Esophagus squamous epithelium (tissue), 5 donors: ENCODE measurements at places on chromosomes 7 and 10.

- no peak overlapping the region for H3K27ac ChIP-seq
- no peak for DNase-seq
- no peaks in the 10 kb centered on the region for H3K27me3 ChIP-seq
- no peaks in the 10 kb centered on the region for H3K36me3 ChIP-seq
- H3K4me3 ChIP-seq: no peak overlapping the region
These were observed 40.3 kb upstream of the ANK3 start for GRCh38 chr10:60430017-60430416.

DNA sequence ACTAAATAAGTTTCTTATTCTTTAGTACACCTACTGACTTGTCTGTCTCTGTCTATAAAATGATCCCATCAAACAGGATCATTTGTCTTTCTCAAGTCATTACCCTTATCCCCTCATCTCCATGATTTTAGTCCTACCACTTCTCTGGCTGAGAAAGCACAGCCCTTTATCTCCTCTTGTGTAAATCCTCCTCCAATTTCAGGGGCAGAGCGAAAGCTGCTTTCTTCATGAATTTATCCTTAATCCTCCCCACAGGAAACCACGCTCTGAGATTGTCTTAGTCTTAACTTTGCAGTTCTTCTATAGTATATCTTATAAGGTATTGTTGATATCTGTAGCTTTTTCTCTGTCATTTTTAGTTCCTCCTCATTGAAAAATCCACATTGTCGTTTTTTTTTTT, 239.7 kb upstream of the PLXDC2 start:
- no peak overlapping the region for H3K4me3 ChIP-seq
- H3K36me3 ChIP-seq: no peaks in the 10 kb centered on the region
- H3K27me3 ChIP-seq: no peaks in the 10 kb centered on the region
- H3K4me1 ChIP-seq: no peaks in the 10 kb centered on the region

DNA sequence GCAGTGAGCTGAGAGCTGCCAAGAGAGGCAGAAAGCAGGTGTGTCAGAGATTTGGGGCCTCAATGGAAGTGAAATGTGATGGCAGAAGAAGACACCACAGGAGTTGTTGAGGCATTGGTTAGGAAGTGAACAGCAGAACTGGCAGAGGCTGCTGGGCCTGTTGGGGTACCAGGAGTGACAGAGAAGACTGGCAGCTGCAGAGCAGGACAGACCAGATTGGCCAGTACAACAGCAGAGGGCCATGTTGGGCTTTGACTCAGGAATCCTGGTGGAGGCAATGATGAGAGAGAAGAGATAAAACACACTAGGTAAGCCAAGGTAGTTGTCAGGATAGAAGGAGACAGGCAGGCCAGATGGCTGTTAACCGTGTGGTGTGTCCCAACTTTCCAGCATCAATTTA, 19.9 kb upstream of the HERPUD2 start:
- no peaks in the 10 kb centered on the region for H3K27me3 ChIP-seq
- H3K36me3 ChIP-seq: no peaks in the 10 kb centered on the region
- no peak overlapping the region for H3K27ac ChIP-seq
- no peak for DNase-seq
- no peaks in the 10 kb centered on the region for H3K4me1 ChIP-seq

DNA sequence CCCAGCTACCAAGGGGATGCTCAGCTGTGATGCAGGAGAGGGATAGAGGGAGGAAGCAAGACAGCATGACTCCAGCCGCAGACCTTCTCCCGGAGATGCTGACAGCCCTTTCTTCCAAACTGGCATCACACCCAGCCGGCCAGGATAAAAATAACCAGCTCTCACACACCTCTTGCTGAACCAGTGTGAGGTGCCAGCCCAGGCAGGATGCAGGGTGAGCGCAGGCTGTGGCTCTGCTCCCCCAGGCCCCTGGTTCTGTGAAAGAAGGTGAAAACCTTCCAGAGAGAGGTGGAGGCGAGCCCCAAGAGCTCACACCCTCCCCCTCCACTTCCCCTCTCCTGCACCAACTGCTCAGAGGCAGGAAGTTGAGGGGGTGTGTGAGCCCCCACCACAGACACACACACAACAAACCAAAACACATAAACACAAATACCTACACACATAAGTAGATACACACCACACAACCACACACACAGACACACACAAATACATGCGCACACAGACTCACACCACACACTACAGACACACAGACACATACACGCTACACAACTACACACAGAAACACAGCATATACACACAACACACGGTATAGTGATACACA, 4.0 kb downstream of the GPR15LG start:
- DNase-seq: no peak
- H3K27ac ChIP-seq: peak overlapping the region; percentile 72
- H3K36me3 ChIP-seq: no peaks in the 10 kb centered on the region
- H3K4me1 ChIP-seq: peaks cover 84% of the 10 kb centered on the region

GRCh38 chr7:141436139-141436538, 115.1 kb upstream of the AGK start:
- no peak overlapping the region for H3K27ac ChIP-seq
- no peaks in the 10 kb centered on the region for H3K27me3 ChIP-seq
- no peaks in the 10 kb centered on the region for H3K4me1 ChIP-seq

DNA sequence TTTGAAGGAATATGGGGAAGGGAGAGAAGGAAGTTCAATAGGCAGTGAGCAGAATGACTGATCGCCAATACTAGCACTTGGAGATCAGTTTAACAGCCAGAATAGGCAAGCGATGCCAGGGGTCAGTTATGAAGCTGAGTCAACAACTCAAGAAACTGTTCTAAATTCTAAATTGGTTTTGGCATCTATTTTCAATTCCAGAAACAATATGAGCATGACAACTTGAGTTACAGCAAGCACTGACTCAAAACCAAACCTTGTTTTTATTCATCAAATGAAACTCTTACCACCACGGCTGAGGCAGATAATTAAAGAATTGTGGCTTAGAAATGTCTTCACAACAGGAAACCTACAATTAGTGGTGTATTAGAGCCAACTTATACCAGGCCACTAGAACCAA, 180.5 kb upstream of the ASAH2 start:
- no peak for DNase-seq
- no peaks in the 10 kb centered on the region for H3K4me1 ChIP-seq
- no peak overlapping the region for H3K4me3 ChIP-seq
- H3K36me3 ChIP-seq: no peaks in the 10 kb centered on the region
- H3K27ac ChIP-seq: peak overlapping the region; percentile 47
- H3K27me3 ChIP-seq: no peaks in the 10 kb centered on the region

DNA sequence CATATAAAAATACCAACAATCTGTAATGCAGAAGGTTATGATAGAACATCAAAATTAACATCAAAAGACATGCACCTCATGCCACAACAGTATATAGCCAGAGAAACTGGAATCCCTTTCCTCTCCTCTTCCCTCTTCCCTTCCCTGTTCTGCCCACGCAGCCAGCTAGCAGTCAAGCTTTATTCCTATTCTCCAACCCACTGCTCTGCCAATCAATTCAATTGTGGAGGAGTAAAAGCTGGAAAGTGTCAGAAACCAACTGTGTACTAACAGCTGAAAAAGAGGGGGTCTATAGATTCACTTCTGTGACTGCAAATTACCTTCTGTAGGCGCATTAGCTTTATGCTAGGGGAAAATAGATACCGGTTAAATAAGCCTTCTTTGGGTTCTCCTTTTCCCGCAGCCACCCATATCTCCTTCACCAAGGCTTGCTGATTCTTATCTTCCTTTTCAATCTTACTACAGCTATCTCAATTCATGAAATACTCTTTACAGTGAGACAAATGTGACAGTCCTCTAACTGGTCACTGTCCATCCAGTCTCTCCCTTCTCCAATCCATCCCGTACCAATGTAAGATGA, 16.3 kb downstream of the ABI1 start:
- H3K4me1 ChIP-seq: peaks cover 6% of the 10 kb centered on the region
- no peaks in the 10 kb centered on the region for H3K27me3 ChIP-seq
- no peak overlapping the region for H3K4me3 ChIP-seq
- H3K27ac ChIP-seq: no peak overlapping the region

GRCh38 chr7:47333959-47334358, 248.0 kb downstream of the TNS3 start:
- H3K36me3 ChIP-seq: no peaks in the 10 kb centered on the region
- no peak overlapping the region for H3K4me3 ChIP-seq
- peaks cover 49% of the 10 kb centered on the region for H3K4me1 ChIP-seq

- H3K4me3 ChIP-seq: no peak overlapping the region
- peaks cover 60% of the 10 kb centered on the region for H3K27me3 ChIP-seq
- peaks cover 27% of the 10 kb centered on the region for H3K36me3 ChIP-seq
These were observed 24.7 kb upstream of the AMZ1 start for GRCh38 chr7:2663121-2663886.

DNA sequence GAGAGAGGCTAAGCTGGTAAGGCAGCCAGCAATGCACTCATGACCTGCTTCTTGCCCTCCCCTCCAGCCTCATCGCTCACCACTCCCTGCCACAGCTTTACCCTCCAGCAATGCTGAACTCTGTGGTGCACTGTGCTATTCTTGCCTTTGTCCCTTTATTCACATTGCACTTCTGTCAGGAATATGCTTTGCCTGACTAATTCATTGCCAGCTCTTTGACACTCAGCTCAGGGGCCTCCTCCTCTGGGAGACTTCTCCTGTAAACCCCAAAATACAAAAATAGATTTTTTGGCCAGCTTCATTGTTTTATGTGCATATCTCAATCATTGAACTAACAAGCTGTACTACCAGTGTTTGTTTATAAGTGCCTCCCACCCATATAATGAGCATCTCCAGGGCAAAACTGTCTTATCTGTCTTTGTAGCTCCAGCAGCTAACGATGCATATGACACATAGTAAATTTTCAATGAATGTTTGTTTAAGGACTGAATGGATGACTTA, 8.2 kb downstream of the CNNM1 start:
- no peak for DNase-seq
- H3K4me3 ChIP-seq: no peak overlapping the region
- H3K27me3 ChIP-seq: no peaks in the 10 kb centered on the region

DNA sequence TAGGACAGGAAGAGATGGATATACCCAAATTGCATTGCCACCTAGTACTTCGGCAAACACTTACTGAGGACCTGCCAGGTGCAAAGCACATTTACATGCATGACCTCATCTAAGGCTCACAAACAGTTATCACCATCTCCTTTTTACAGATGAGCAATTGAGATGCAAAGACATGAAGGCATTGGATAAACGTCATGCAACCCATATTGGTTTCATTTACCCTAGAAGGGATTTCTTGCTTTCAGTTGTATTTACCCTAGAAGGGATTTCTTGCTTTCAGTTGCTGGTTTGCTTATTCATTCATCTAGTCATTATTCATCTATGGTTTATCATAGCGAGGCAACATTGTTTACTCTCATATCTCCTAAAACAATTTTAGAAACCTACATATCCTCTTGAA, 52.2 kb downstream of the STEAP1B start:
- H3K27me3 ChIP-seq: no peaks in the 10 kb centered on the region
- H3K4me1 ChIP-seq: peaks cover 36% of the 10 kb centered on the region
- no peak overlapping the region for H3K27ac ChIP-seq
- DNase-seq: no peak
- H3K36me3 ChIP-seq: no peaks in the 10 kb centered on the region

GRCh38 chr10:19922236-19922963, 106.2 kb downstream of the PLXDC2 start:
- no peak for DNase-seq
- no peaks in the 10 kb centered on the region for H3K36me3 ChIP-seq
- peaks cover 13% of the 10 kb centered on the region for H3K4me1 ChIP-seq
- peak overlapping the region; percentile 80 for H3K27ac ChIP-seq
- H3K27me3 ChIP-seq: no peaks in the 10 kb centered on the region
- H3K4me3 ChIP-seq: no peak overlapping the region

GRCh38 chr10:11562888-11563287, 48.6 kb downstream of the USP6NL start:
- no peak overlapping the region for H3K4me3 ChIP-seq
- H3K36me3 ChIP-seq: no peaks in the 10 kb centered on the region
- DNase-seq: no peak
- no peaks in the 10 kb centered on the region for H3K27me3 ChIP-seq

GRCh38 chr7:148191391-148192065, 399.0 kb upstream of the C7orf33 start:
- no peak overlapping the region for H3K27ac ChIP-seq
- no peaks in the 10 kb centered on the region for H3K4me1 ChIP-seq
- no peak for DNase-seq
- no peaks in the 10 kb centered on the region for H3K36me3 ChIP-seq
- H3K27me3 ChIP-seq: no peaks in the 10 kb centered on the region

DNA sequence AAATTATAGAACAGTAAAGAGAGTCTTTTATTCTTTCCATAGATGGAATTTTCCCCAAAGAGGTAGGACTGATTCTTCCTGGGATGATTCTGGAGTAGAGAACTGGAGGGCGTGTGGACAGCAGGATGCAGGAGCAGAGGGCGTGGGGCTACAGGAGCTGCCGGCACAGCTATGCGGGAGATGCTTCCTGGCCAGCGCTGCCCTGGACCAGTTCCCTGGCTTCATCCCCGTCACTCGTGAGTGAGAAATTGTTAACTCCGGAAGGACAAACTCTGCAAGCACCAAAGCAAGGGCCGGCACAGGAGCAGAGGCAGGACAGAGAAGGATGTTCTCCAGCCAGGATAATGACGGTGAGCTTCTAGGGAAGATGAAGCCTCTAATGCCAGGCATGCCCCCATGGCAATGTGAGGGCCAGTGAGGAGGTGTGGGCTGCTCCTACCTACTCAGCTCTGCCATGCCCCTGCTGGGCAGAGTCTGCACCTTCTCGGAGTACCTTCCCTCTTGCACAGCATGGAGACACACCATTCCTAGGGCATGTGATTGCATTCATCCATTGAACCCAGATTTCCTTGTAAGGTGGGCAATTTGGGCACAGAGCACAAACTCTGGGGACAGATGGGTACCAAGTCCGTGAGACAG, 760.9 kb upstream of the IGFBP3 start:
- H3K27me3 ChIP-seq: no peaks in the 10 kb centered on the region
- no peaks in the 10 kb centered on the region for H3K4me1 ChIP-seq
- DNase-seq: no peak
- no peaks in the 10 kb centered on the region for H3K36me3 ChIP-seq
- H3K27ac ChIP-seq: no peak overlapping the region

GRCh38 chr10:11678074-11678793, 63.9 kb upstream of the ECHDC3 start:
- no peak overlapping the region for H3K27ac ChIP-seq
- peaks cover 7% of the 10 kb centered on the region for H3K27me3 ChIP-seq
- no peak for DNase-seq
- no peaks in the 10 kb centered on the region for H3K4me1 ChIP-seq
- no peaks in the 10 kb centered on the region for H3K36me3 ChIP-seq

DNA sequence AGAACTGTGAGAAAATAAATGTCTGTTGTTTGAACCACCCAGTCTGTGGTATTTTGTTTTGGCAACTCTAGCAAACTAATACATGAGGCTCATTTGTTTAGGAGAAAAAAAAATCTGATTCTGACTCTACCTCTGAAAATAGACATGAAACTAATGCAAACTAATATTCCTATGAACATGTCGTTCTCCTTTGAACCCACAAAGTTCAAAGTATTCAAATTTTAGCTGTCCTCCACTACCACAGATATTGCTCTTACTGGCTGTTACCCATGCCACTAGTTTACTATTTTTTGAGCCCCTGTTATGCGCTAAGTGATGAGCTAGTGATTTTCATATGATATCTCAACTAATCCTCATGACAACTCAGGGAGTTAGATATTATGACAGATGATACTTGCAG, 58.8 kb upstream of the ZNF804B start:
- no peak overlapping the region for H3K27ac ChIP-seq
- H3K36me3 ChIP-seq: no peaks in the 10 kb centered on the region
- no peak overlapping the region for H3K4me3 ChIP-seq
- DNase-seq: no peak
- H3K4me1 ChIP-seq: no peaks in the 10 kb centered on the region

GRCh38 chr10:69303632-69304051, 25.3 kb downstream of the HK1 start:
- no peak overlapping the region for H3K4me3 ChIP-seq
- DNase-seq: no peak
- no peaks in the 10 kb centered on the region for H3K4me1 ChIP-seq
- H3K27me3 ChIP-seq: no peaks in the 10 kb centered on the region
- H3K36me3 ChIP-seq: no peaks in the 10 kb centered on the region
- H3K27ac ChIP-seq: peak overlapping the region; percentile 13
